ENCODE measurements at places on chromosomes 1 and 21. TPM values are rescaled to one million over a fixed set of nuclear protein-coding genes. Genes with fewer than 3 reads are reported as not detected.

NBPF1 gene
- total RNA-seq, result 36.7 TPM

GRCh38 chr1:99137554-99138206 lies 126.6 kb upstream of the PLPPR4 start:
- no peak overlapping the region for H3K27ac ChIP-seq
- no peak overlapping the region for H3K4me3 ChIP-seq
- H3K4me1 ChIP-seq, result no peaks in the 10 kb centered on the region
- H3K27me3 ChIP-seq, result no peaks in the 10 kb centered on the region
- H3K36me3 ChIP-seq, result no peaks in the 10 kb centered on the region
- no peak for DNase-seq

DNA sequence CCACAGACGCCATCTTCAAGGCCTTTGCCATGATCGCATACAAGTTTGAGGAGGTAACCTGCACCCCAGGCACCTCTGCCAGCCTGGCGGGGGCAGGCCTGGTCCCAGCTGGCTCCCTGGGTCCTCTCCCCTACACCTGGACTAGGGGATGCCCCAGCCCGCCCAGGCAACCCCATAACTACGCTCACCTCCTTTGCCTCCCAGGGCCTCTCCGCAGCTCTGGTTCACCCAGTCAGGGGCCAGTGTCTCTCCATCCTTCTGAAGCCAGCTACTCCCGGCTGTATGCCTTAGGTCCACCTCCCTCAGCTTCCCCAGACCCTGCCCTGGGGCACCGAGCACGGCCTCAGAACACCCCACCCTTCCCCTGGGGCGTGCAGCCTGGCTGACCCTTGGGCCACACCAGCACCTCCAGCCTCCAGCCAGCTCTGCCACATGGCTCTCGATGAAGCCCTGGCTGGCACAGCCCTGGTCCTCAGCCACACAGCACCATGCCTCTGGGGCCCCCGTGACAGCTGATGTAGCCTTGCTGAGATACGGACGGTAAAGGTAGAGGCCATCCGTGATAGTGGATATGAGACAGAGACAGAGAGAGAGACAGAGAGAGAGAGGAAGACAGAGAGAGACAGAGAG lies 80.4 kb upstream of the COL6A1 start:
- no peak for DNase-seq
- no peaks in the 10 kb centered on the region for H3K36me3 ChIP-seq
- no peaks in the 10 kb centered on the region for H3K4me1 ChIP-seq
- peaks cover 8% of the 10 kb centered on the region for H3K27me3 ChIP-seq
- H3K27ac ChIP-seq, result no peak overlapping the region
- H3K4me3 ChIP-seq, result no peak overlapping the region

RPL5 gene
- 2,363 TPM for total RNA-seq

- no peaks in the 10 kb centered on the region for H3K36me3 ChIP-seq
- H3K4me1 ChIP-seq, result no peaks in the 10 kb centered on the region
- no peak overlapping the region for H3K27ac ChIP-seq
- H3K27me3 ChIP-seq, result no peaks in the 10 kb centered on the region
These were observed 74.1 kb downstream of the SERINC2 start for GRCh38 chr1:31487143-31487542.

GRCh38 chr1:17290553-17290952 lies 17.4 kb upstream of the PADI4 start:
- DNase-seq, result no peak
- no peaks in the 10 kb centered on the region for H3K4me1 ChIP-seq
- H3K27me3 ChIP-seq, result no peaks in the 10 kb centered on the region
- no peak overlapping the region for H3K4me3 ChIP-seq

LORICRIN gene
- not detected for total RNA-seq

GRCh38 chr1:53348486-53349368 lies 20.9 kb upstream of the LRP8 start:
- no peak overlapping the region for H3K4me3 ChIP-seq
- H3K27me3 ChIP-seq, result no peaks in the 10 kb centered on the region
- no peaks in the 10 kb centered on the region for H3K4me1 ChIP-seq
- DNase-seq, result no peak

GBP5 gene
- total RNA-seq, result 3.1 TPM

FCRL2 gene
- 0.66 TPM for total RNA-seq

NCAM2 gene
- total RNA-seq, result 2.6 TPM

- no peaks in the 10 kb centered on the region for H3K27me3 ChIP-seq
- no peak for DNase-seq
- no peak overlapping the region for H3K4me3 ChIP-seq
- H3K4me1 ChIP-seq, result no peaks in the 10 kb centered on the region
These were observed 29.8 kb downstream of the BEND5 start for GRCh38 chr1:48746906-48747305.

DNA sequence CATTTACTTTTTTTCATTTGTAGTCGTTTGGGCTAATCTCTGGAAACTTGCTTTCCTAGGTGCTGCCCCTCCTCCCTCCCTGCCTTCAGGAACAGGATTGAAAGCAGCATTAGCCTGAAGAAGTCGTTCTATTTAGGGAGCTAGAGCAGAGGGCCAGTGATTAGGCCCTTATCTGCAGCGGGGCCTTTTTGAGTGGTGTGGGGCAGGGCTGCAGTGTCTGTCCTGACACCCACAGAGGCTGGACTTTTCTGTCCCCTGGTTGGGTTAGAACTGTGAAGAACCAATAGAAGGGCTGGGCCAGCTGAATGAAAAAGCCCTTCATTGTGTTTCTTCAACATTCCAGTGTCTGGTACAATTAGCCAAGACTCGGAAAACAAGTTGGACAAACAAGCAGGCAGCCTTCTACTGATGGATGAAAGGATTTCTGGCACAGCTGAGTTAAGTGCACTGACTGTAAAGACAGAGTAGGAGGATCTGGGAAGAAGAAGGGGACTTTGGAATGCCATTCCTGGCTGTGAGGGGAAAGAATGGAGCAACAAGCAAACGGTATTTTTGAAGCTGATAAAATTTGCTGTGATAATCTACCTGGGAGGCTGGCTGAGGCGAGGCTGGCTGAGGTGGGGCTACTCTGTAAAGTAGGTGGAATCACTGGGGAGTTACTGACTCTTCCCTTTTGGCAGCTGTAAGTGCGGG lies 9.7 kb downstream of the MACF1 start:
- peak overlapping the region; percentile 21 for H3K4me3 ChIP-seq
- peak overlapping the region; percentile 86 for H3K27ac ChIP-seq
- no peak for DNase-seq
- H3K4me1 ChIP-seq, result no peaks in the 10 kb centered on the region
- H3K27me3 ChIP-seq, result no peaks in the 10 kb centered on the region

- no peak overlapping the region for H3K4me3 ChIP-seq
- H3K27ac ChIP-seq, result no peak overlapping the region
- H3K27me3 ChIP-seq, result no peaks in the 10 kb centered on the region
- H3K4me1 ChIP-seq, result peaks cover 6% of the 10 kb centered on the region
- H3K36me3 ChIP-seq, result no peaks in the 10 kb centered on the region
These were observed 33.4 kb downstream of the VTCN1 start for GRCh38 chr1:117177376-117177775.

DISC1 gene
- total RNA-seq, result 18.9 TPM

DNA sequence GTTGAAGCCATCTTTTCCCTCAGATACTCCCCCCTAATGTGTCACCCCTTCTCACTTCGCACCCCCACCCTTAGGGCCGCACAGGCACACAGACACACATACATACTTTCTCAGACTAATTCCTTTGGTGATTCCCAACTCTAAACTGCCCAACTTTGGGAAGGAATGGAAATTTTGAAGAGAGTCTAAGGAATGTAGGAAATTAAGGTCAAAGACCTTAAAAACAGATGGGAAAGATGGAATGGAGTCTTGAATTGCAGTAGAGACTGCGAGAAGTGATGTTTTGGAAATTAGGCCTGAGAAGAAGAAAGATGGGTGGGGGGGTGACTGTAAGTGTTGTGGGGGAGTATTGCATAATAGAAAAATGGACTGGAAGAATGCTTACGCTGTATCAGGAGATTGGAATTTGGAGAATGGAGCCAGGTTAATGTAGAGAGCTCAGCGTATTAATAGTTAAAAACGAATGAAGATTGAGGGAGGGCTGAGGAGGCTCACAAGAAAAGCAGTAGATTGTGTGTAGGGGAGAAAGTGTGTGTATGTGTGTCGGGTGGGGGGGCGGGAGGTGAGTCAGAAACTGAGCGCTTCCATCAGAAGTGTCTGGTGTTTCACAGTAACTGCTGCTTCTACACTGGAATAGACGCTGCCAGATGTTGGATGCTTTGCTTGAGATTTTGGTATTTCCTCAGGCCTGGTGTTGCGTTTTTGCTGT lies 1.7 kb downstream of the PIP5K1A start:
- H3K36me3 ChIP-seq, result no peaks in the 10 kb centered on the region
- no peaks in the 10 kb centered on the region for H3K27me3 ChIP-seq
- no peak for DNase-seq

GRCh38 chr1:161421456-161421855 lies 53.8 kb upstream of the CFAP126 start:
- H3K4me1 ChIP-seq, result no peaks in the 10 kb centered on the region
- DNase-seq, result no peak
- H3K27ac ChIP-seq, result no peak overlapping the region
- H3K4me3 ChIP-seq, result no peak overlapping the region

DNA sequence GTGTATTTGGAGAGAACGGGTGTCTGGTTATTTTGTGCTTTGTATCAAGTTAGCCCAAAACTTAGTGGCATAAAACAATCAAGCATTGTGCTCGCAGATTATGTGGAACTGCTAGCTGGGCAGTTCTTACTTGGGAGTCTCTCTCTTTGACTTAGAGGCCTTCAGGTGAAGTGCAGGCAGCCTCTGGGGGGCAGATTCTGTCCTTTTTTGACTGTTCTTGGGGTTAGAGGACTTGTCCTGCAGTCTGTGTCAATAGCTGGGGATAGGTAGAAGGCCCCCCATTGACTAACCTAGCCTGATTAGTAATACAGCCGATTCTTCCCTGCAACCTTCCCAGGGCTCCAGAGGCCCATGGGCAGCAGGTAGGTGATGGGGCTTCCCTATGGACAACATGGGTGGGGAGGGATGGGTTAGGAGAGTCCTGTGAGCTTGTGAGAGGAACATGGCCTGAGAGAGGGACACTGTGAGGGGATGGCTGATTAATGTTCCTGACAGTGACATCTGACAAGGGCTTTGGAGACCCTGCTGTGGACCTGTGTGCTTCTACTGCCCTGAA lies 37.2 kb upstream of the ACOT11 start:
- no peaks in the 10 kb centered on the region for H3K36me3 ChIP-seq
- no peaks in the 10 kb centered on the region for H3K27me3 ChIP-seq
- no peaks in the 10 kb centered on the region for H3K4me1 ChIP-seq
- no peak overlapping the region for H3K4me3 ChIP-seq

DNA sequence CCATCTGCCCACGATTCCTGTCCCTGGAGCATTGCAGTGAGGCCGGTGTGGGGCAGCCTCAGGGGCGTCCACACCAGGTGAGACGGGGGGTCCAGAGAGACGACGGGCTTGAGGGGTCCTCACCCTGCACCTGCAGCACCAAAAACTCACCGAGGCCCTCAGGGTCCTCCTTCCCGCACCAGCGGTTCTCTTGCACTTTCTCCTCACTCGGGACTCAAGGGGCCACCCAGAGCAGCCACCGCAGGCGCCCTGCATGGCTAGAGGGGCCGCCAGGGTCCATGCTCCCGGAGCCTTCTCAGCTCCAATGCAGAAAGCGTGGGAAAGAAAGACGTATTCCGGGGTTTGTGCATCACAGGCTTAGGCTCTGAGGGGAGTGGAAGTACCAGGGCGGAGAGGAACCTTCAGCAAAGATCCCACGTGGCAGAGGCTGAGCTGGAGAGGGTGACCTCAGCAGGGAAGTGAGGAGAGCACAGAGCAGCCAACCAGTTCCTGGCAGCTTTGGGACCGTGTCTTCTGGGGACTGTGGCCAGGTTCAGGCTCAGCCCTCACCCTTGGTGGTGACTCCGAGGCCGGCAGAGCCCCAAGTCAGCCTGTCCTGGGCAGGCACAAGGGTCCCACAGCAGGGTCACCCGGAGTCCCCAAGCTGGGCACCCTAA lies 19.5 kb upstream of the COL6A2 start:
- H3K27me3 ChIP-seq, result no peaks in the 10 kb centered on the region
- peaks cover 4% of the 10 kb centered on the region for H3K4me1 ChIP-seq
- H3K27ac ChIP-seq, result no peak overlapping the region
- no peak overlapping the region for H3K4me3 ChIP-seq
- peak; percentile 14 for DNase-seq

- peak; percentile 57 for DNase-seq
- H3K27ac ChIP-seq, result no peak within 1 kb of the TSS
- peak within 1 kb of the TSS; percentile 55 for H3K4me3 ChIP-seq
- H3K27me3 ChIP-seq, result no peaks in the 10 kb centered on the region
- H3K4me1 ChIP-seq, result no peaks in the 10 kb centered on the region
These were observed at the start of gene ESRRG for GRCh38 chr1:216723274-216723780. ESRRG (minus strand) TSS chr1:216723429; CDS start chr1:216723299, 130 bp downstream.

DNA sequence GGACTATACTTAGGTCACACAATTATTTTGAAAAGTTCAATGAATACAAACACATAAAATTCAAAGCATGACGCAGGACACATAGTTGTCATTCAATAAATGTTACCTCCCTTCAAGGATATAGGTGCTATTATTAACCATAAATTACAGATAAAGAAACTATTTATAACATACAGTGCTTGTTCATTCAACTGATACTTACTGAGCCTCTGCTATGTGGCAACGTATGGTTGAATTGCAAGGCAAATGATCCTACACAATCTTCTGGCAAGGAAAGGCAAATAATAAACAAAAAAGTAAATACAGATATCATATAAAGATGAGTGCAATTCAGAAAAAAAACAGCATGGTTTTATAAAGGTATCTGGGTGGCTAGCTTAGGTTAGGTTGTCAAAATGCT lies 614.7 kb downstream of the LTN1 start:
- no peak for DNase-seq
- no peaks in the 10 kb centered on the region for H3K27me3 ChIP-seq
- H3K4me3 ChIP-seq, result no peak overlapping the region

AGL gene
- total RNA-seq, result 18.4 TPM

- H3K27ac ChIP-seq, result no peak overlapping the region
- H3K36me3 ChIP-seq, result no peaks in the 10 kb centered on the region
- H3K4me3 ChIP-seq, result no peak overlapping the region
- no peaks in the 10 kb centered on the region for H3K27me3 ChIP-seq
- DNase-seq, result no peak
These were observed 72.3 kb downstream of the PLPP3 start for GRCh38 chr1:56506951-56507491.

GRCh38 chr1:99673315-99673714 lies 27.4 kb downstream of the PALMD start:
- no peak overlapping the region for H3K4me3 ChIP-seq
- no peak overlapping the region for H3K27ac ChIP-seq
- no peak for DNase-seq
- no peaks in the 10 kb centered on the region for H3K36me3 ChIP-seq
- H3K27me3 ChIP-seq, result no peaks in the 10 kb centered on the region
- H3K4me1 ChIP-seq, result no peaks in the 10 kb centered on the region

PADI2 gene
- 9.2 TPM for total RNA-seq

DNA sequence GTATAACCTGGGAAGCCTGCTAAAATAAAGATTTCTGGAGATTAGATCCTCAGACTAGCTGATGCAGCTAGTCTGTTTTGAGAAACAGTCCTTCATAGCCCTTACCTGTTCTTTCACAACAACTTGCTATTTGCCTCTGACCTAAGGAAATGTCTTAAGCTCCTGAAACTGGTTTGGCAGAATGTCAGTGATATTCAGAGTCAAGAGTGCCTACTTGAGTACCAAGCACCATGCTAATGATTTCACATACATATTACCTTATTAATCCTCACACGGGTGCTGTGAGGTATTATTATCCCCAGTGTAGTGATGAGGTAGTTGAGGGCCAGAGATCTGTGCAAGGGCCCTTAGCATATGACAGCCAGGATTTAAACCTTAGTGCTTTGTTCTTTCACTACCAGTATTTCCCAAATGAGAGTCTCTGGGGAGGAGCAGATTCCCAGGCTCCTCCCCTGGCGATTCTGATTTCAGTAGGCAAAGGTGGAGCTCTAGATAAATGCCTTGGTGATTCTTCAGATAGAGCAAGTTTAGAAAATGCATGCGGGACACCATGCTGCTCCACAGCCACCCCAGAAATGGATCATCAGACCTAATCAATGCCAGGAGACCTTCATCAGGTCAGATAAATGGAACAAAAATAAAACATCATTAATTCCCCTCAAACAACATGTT lies 47.4 kb upstream of the WNT2B start:
- no peak for DNase-seq
- no peaks in the 10 kb centered on the region for H3K36me3 ChIP-seq
- H3K27me3 ChIP-seq, result no peaks in the 10 kb centered on the region
